Smooth muscle cell of trachea (primary cell): ENCODE measurements at places on chromosomes 4 and X. TPM values are rescaled to one million over a fixed set of nuclear protein-coding genes. Genes with fewer than 3 reads are reported as not detected.

Gene CXorf49
- not detected in 2 replicates for total RNA-seq

Gene PAGE1
- not detected in 2 replicates for total RNA-seq

Gene FATE1
- not detected in 2 replicates for total RNA-seq

Gene CSAG3
- not detected in 2 replicates for total RNA-seq
